Activated T-cell treated with anti-CD3 and anti-CD28 coated beads, Interleukin-2, amount 50 U/mL, for 1 hour (primary cell): ENCODE measurements at places on chromosomes 2 and 18.
A peak's percentile ranks its signal among the peaks of the same experiment; 100 is the strongest.

DNA sequence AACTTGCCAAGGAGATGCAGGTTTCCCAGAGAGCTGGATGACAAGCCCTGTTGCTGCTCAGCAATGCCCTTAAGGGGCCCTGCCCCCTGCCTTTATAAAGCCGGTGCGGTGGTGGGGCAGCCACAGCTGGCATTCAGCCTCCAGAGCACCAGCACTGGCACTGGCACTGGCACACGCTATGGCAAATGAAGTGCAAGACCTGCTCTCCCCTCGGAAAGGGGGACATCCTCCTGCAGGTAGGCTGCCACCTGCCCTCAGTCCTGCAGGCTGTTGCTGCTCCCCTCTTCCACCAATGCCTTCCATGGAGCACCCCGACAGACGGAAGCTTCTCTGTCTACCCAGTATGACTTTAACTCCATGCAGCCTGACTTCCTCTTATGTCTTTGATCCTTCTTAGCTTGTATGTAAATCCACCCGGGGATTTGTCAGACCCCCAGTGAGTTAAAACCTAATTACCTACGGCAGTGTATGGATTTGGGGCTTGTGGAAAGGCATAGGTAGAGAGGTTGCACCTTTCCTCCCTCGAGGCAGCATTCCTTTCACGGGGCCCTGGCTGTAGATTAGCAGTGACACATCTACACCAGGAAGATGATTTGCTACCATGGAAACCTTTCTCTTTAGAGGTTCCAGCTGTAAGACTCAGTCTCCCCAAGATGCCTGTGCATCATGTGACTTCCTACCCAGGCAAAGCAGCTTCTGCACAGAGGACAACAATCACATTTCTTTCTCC lies at the start of gene DAPL1:
Gene DAPL1 (plus strand): TSS at position 123 of the 730 bp plus-strand sequence. CDS start 56 bp downstream, at position 179.
- DNase-seq, result no peak

DNA sequence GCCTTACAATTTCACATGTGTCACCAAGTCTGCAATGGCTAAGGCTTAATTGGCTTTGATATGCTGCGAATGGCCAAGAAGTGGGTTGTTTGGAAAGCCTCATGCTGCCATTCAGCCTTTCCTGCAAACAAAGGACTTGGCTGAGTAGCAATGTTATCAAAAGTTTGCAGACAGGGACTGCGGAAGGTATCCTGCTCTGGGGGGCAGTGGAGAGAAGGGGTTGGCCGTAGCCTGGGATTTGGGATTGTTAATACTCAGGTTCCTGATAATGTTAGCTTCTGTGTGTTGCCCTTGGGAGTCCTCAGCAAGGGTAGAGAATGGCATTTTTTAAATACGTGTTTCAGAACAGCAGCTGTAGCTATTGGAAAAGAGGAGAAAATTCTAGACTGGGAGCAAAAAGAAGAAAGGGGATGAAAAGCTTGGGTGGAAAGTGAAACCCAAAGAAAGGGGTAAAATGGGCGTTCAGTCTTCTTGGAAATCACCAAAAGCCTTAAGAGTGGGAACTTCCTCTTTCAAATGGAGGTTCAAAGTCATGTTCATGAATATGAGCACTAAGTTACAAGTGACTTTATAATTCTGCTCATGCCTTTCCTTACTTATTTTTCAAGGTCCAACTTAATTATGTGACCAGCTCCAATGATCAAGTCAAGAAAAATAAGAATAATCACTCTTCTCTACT lies 325.1 kb downstream of the RNF144A start:
- no peak for DNase-seq

DNA sequence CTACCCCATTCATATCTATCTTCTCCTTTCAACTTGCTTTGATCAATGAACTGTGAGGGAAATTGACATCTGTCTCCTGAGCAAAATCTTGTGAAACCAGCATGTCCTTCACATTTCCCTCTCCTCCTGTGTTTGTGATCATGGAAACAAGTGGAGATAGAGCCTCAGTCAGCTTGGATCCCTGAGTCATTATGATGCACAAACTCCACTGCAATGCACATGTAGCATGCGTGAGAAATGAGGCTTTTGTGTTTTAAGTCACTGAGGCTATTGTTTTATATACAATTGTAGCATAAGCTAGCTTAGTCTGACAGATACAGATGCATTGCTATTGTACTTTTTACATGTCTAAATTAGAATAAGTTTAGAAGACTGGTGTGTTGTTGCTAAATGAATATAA lies 85.2 kb upstream of the HNMT start:
- DNase-seq, result no peak

DNA sequence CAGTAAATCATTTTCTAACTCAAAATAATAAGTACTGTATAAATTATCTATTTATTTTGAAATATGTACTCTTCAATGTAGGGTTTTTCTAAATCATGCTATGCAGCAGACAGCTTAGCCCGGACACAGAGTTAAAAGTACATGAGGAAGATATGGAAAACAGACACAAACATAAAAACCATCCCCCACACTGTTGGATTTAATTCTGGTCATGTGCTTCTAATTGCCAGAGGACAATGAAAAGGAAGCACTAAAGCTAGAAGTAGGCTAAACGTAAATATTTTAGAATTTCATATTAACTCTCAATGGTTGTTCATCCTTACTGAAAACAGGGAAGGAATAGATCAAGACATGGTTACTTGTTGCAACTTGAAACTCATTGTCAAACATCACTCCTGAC lies 420.7 kb downstream of the ERBB4 start:
- DNase-seq, result no peak

- peak; percentile 31 for DNase-seq
These were observed 36.4 kb downstream of the COL5A2 start for GRCh38 chr2:189142893-189143759.

DNA sequence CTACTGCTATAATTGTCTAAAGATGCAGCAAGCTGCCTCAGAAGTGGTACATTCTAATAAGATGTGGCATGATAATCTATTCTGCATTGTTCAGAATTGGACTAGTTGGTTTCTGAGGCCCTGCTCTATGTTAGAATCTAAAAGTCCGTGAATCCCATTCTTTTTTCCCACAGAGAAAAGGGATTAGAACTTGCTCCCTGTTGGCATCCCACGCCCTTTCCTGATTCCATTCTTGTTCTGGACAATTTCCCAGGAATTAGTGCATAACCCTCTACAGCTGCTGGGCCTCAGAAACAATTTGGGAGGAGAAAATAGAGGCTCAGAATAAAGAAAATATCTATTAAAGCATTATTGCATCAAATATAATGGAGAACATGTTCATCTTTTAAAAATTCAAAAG lies 282.7 kb downstream of the NRXN1 start:
- DNase-seq, result no peak

DNA sequence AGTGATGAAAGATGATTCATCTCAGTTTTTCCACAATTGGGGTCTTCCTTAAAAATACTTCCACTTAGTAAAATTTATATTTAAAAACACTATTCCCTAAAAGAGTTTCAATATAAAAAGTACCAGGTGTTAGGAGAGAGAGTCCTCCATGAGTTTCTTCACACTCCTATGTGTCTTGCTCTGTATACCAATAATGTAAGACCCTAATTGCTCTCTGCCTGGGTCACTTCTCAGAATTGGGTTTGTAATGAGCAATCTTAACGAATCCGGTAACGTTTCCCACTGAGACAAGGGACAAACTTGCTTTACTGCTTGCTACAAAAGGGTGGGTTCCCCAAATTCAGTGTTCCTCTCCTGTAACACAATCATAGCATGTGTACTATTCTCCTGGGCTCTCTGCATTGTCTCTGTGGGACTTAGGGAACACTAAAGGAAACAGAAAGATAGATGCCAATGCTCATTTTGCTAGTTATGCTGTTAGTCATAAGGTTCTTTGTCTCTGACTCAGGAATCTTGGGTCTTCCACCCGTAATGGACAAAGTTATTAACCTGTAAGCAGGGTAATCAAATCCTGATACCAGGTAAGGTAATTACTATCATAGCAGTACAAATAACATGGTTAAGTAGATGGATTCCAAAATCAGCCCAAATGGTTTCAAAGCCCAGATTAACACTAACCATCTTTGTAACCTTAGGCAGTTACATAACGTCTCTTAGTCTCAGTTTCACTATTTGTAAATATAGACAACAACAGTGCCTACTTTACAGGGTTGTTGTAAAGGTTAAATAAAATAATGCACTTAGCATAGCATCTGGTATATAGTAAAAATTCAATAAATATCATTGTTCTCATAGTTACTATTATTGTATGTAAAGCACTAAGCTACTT lies 46.3 kb downstream of the ITSN2 start:
- DNase-seq, result no peak

DNA sequence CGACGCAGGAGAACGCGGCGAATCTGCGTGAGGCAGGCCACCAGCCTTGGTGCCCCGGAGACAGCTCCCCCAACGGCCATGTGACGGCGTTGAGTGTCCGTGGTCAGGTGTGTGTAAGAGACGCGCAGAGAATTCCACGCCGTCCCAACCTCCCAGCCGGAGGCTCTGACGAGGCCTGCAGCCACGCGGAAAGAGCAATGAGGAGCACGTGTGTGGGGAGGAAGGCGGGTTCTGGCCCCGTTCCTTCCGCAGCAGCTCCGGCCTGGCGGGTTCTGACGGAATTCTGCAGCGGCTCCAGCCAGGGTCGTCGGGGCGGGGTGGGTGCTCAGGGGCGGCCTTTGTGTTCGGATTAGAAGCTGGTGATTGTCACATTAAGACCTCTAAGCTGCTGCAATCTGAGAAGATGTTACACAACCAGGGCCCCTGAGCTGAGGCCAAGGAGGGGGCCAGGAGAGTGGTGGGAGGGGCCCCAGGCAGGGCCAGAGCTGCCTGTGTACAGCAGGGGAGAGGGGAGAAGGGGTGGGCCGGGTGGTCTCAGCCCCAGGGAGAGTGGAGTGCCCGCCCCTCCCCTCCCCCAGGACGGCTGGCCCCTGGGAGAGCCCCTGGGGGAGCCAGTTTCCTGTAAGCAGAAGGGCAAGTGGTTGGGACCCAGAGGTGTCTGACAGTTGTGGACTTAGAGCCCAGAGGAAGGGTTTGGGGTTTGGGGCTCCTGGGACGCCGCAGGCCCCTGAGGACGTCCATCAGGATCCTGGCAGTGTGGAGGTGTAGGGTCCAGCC lies 5.1 kb upstream of the GAL3ST2 start:
- peak; percentile 10 for DNase-seq

DNA sequence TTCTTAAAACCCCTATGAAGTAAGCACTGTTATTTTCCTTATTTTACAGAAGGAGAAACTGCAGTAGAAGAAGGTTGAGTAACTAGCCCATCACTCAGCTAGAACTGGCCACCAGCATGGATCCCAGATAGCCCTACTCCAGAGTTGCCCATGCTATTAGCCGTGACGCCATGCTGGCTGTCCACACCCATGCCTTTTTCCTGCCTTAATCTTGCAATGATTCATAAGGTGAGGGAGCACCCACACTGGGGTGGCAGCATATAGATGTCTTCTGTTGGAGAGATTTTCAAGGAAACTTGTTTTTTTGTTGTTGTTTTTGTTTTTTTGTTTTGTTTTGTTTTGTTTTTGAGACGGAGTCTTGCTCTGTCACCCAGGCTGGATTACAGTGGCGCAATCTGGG lies 204.1 kb upstream of the HAAO start:
- DNase-seq, result no peak

- DNase-seq, result no peak
These were observed 31.6 kb upstream of the MAP3K20 start for GRCh38 chr2:173043897-173044519.

DNA sequence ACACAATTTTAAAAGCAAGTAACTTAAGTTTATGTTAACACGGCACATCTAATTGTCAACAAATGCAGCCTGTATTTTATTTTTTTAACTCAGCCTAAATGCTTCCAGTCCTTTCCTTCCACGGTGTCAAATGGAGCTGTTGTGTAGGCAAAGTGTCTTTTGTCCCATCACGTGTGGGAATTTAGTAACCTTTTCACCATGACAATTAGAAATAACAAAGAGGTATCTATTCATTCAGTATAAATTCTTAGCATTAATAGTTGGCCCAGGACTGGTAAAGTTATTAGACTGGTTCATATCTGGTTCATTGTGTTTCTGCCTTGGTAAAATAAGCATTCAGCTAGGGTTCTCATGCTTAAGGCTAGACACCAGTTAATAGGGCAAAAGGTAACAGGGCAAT lies 47.9 kb downstream of the FRZB start:
- no peak for DNase-seq

- DNase-seq, result no peak
These were observed 223.3 kb upstream of the STON1 start for GRCh38 chr2:48306409-48307284.

DNA sequence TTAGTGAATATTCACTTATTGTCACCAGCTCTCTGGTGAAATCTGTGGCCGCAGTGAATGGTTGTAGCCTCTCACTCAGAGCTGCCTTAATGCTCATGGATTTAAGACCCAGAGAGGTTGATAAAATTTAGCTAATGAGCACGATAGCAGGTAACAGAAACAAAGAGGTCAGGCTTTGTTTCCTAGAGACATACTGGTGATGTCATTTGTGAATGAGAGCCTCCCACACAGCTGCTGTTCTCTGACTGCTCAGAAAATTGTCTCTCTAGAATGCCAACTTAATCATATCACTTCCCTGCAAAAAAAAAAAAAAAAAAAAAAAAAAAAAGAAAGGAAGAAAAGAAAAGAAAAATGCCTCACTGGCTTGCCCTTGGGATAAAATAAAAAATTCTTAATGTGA lies 411.7 kb upstream of the MYT1L start:
- DNase-seq, result no peak

GRCh38 chr18:77062518-77063003 lies 70.0 kb downstream of the MBP start:
- peak; percentile 59 for DNase-seq

DNA sequence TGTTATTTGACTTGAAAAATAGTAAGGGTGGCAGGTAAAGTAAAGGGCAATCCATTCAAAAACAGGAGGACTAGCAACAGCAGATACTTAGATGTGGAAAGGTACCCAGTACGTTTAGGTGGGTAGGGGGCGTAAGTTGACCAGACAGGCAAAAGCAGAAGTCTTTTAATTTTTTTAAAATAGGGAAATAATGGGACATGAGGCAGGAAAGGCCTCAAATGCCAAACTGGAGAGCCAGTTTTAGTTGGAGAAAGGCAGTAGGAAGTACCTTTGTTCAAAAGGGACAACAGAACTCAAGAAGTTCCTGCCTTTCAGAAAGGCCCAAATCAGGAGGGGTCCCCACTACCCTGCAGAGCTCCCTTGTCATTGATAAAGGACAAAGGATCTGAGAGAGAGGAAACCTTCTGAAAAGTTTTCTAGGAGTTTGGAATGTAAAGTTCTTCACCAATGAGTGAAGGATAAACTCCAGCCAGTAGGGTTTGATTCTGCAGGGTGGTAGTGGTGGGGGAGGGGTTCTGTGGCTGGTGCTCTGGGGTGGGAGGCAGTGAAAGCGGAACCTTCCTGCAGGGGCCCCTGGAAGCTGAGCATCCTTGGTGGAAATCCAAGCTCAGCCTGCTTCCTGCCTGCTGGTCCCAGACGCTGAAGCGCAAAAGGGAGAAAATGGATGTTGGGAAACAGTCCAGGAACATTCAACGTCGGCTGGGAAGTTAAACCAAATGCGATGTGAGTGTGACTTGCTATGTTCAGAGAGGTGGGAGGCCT lies 40.1 kb downstream of the TMEM17 start:
- DNase-seq, result no peak

DNA sequence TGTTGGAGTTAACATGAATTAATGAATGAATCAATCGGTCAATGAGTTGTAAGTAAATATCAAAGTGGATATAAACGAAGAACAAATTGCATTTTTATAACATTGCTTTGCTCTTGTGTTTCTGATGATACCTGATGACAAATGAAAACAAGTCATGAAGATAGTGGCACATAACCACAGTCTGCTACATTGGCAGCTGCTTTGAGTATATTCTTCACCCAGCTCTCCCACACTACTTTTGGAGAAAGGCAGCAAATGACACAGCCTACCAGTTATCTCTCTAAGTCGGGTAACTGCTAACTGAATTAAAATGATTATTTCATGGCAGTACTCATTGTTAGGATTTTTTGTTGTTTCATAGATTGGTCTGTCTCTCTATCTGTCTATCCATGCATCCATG lies 76.8 kb downstream of the COL5A2 start:
- no peak for DNase-seq

GRCh38 chr2:222050981-222051380 lies 247.8 kb downstream of the PAX3 start:
- DNase-seq, result no peak
